ENCODE measurements at places on chromosomes 6 and 20. TPM values are rescaled to one million over a fixed set of nuclear protein-coding genes. Genes with fewer than 3 reads are reported as not detected.
A peak's percentile ranks its signal among the peaks of the same experiment; 100 is the strongest.

DNA sequence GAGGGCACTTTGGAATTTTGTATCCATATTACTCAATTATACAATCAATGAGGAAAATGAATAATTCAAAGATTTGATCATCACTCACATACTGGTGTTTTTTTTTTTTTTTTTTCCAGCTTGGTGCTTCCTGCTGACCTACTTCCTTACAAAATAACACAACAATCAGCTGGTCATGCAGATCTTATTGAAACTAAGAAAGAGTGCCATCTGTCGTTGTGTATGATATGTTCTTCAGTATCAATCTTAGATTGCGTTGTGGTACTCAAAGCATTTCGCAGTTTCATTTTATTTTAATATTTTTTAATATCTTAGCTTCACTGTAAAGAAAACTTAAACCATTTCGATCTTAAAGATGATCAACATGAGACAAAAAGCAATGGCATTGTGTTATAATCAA lies 155.6 kb downstream of the OGFRL1 start:
- DNase-seq = no peak

GRCh38 chr6:43859213-43859612 lies 89.2 kb downstream of the VEGFA start:
- DNase-seq = no peak

- no peak for DNase-seq
Observed at GRCh38 chr20:6058684-6059295, 4.9 kb upstream of the LRRN4 start.

DNA sequence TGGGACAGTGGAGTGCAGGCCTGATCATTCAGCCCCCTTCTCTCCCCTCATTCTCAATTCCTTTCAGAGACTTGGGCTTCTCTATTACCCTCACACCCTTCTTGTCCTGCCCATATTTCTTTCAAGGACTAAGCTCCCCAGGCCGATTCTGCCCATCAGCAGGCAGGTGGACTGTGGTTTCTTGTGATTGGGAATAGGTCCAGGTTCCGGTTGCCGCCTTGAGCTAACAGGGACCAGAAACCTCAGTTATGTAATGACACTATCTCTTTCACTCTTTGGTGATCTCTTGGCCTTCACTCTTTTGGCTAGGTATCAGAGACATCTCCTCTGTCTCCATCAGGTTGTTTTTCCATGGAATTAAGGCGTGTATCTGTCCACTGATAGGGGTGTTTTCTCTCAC lies 6.5 kb downstream of the MUCL3 start:
- no peak for DNase-seq

- DNase-seq = no peak
Observed at GRCh38 chr20:59776626-59777330, 156.7 kb downstream of the SYCP2 start.

GRCh38 chr6:156273065-156273711 lies 504.0 kb upstream of the ARID1B start:
- no peak for DNase-seq

DNA sequence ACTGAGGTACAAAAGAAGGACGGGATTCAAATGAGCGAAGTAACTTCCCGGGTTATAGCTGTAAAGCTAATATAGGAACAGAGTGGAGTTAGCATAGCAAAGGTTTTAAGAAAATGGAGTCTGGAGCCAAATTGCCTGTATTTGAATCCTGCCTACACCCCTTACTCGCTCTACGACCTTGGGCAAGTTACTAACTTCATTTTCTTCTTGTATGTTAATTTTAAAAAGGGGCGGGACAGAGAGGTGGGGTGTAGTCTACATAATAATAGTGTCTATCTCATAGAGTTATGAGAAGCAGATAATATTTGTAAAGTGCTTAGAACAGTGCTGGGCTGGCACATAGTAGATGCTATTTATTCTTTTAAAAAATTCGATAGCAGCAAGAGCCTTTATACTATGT lies 705 bp downstream of the ZSCAN23 start:
- no peak for DNase-seq

DNA sequence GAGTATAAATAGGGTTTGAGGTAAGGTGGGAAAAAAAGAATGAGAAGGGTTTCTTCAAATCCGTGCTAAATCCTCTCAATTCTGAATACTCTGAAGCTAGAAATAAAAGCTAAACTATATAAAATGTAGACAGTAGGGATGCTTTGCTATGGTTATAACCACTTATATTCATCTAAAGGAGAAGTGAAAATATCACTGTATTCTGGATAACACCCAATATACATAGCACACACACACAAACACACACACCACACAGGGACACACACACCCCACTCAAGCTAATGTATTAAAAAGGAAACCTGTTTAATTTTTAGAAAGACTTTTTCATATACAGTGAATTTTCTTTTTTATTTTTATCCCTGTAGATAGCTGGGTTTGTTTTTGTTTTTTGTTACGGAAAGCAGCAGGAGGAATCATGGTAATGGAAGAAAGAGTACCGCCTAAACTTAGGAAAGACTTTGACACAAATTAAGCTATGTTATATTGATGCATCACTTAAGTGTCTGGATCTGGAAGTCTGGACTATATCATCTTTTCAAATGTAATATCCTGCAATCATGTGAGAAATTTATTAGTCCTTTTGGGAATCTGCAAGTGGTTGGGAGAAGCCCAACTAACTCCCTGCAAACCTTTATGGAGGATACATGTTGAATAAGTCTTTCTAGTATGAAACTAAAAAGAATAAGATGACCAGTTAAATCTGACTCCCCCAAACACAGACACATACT lies 68.4 kb upstream of the FABP7 start:
- no peak for DNase-seq

DNA sequence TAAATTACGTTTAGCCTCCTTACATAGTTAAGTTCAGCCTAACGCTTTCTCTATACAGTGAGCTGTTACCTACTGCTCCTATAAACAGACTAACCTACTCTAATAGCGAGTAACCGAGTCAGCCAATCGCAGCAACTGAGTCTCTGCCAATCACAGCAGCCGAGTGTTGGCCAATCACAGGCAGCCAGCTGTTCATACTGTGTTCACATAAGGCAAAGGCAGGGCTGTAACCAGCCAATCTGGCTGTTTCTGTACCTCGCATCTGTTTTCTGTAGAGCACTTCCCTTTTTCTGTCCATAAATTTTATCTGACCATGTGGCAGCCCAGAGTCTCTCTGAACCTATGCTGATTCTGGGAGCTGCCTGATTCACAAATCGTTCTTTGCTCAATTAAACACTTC lies 263.9 kb upstream of the JARID2 start:
- DNase-seq = peak; percentile 31

GRCh38 chr6:127481628-127482027 lies 22.4 kb upstream of the KIAA0408 start:
- no peak for DNase-seq

GRCh38 chr6:108294297-108294726 lies 542 bp upstream of the AFG1L start:
- DNase-seq = no peak

DNA sequence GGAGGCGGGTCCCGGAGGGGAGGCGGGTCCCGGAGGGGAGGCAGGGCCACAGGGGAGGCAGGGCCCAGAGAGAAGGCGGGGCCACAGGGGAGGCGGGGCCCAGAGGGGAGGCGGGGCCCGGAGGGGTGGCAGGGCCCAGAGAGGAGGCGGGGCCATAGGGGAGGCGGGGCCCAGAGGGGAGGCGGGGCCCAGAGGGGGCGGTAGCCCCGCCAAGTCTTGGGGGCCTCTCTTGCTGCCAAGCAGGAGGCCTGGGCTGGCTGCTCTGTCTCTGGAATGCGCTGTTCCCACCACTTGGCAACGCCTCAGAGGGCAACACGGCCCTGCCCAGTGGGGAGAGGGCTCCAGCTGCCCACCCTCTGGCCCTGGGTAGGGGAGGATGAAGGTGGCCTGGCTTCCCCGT lies 80.5 kb downstream of the YTHDF1 start:
- no peak for DNase-seq

DNA sequence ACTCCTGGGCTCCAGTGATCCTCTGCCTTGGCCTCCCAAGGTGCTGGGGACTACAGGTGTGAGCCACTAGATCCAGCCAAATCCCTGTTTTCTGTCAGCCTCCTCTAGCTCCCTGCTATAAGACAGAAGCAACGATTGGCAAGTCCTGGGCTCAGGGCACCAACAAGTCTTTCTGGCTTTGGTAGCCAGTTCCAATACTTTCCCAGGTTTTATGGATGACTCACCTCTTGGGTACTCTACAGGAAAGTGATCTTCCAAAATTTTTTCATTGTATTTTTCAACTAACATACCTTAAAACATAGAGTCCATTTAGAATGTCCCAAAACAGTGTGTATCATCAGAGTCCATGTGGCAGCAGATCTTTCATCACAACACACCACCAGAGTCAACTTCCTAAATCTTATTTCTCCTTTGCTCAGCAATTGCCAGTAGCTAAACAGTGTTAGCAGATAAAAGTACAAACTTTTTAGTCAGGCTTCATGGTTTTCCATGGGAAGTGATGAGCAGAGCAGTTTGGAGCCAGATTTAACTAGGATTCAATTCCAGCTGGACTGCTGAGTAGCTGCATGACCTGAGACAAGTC lies 13.3 kb downstream of the GABBR1 start:
- DNase-seq = no peak

DNA sequence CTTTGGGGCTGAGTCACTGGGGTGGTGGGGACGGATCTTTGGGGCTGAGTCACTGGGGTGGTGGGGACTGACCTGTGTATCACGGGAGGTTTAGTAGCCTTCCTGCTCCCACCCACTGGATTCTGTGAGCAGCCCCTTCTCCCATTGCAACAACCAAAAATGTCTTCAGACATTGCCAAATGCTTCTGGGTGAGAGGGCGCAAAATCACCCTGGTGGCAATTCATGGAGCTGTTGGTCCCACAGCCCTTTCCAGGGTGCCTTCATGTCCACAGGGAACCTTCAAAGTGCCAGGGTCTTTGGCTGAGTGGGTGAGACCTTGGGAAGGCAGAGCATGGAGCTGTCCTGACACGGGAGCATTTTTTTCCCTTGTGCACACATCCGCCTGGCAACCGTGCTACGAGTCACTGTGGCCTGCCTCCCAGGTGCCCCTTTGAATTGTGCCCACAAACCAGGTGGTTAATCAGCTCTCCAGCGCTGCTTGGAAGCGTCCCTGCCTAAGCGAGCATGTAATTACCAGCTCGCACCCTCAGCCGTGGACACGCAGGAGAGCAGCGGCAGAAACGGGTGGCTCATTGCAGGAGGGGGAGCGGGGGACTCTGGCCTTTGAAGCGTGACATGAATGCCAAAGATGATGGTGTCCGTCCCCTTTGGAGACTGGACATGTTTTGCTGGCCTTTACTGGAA lies 27.4 kb upstream of the APCDD1L start:
- DNase-seq = no peak

DNA sequence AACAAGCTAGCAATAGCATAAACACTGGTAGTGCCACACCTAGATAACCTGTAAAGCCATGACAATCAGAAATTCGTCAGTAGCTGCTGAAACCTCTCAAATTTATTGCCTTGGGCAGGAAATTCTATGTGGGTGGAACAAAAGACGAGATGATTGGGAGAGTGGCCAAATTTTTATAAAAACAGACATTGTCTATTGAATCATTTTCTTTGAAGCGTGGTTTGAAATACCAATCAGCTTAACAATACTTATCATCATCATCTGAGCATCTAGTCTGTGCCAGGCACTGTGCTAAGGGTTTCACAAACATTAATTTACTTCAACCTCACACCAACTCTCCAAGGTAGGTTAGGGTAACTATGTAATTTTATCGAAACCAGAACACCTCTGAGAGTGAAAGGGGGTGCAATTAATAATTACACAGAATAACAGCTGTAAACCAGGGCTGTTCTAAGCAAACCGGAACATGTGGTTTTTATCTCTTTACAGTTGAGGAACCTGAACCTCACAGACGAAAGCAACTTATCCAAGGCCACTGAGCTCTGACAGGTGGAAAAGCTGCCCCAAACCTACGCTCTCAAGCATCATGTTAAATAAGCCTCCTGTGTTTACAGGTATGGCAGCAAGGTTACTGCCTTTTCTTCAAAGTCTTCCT lies 43.4 kb downstream of the NHSL1 start:
- peak; percentile 70 for DNase-seq

DNA sequence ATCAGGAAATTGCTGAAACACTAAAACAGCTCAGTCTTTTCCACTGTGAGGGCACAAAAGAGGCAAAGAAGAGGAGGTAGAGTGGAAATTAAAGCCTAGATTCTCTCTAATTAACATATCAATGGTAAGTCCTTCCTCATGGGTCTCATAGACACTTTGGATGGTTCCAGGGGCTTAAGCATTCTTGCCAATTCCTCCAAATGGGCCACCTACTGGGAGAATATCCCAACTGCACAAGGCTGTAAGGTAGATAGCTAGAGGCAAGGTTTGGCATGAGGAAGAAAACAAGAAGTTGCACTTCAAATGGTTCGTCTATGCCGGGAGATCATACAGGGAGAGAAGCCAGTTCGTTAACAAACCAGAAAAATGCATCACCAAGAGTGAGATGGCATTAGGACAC lies 107.6 kb upstream of the KHDRBS2 start:
- DNase-seq = no peak

The LRRN4 gene
- total RNA-seq = not detected

- DNase-seq = no peak
Observed at GRCh38 chr6:72968704-72969103, 256.6 kb downstream of the KHDC1L start.

DNA sequence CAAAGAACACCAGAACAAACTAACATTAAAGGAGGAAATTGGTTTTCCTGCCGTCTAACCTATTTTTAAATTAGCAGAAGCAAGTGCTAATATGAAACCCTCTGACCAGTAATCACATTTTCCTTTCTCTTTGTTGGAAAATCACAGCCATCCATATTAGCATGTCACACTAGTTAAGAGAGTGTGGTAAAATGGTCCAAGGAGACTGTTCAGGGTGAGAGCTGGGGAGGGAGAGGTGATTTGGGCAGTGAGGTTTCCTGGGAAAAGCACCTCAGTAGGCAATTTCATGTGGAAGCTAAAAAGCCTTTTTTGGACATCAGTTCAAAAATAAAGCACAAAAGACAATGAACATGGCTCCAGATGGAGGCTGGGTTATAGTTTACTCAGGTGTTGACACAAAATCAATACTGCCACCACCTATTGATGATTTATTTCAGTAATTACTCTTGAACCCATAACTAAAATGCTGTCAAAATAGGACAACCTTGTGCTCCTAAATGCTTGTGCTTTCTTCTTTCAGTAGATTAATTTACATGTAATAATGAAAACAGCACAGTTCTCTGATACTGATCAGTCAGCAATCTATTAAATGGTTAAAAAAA lies 333.2 kb downstream of the SAMD5 start:
- no peak for DNase-seq

GRCh38 chr6:32614366-32615081 lies 22.7 kb upstream of the HLA-DQA1 start:
- no peak for DNase-seq

Measured in B cell (primary cell).